Kidney epithelial cell (primary cell): ENCODE measurements at places on chromosomes 1 and 21. TPM values are rescaled to one million over a fixed set of nuclear protein-coding genes. Genes with fewer than 3 reads are reported as not detected.

- DNase-seq = peak; percentile 96
Measured at GRCh38 chr1:59814180-59814900, 409 bp upstream of the HOOK1 start.

DNA sequence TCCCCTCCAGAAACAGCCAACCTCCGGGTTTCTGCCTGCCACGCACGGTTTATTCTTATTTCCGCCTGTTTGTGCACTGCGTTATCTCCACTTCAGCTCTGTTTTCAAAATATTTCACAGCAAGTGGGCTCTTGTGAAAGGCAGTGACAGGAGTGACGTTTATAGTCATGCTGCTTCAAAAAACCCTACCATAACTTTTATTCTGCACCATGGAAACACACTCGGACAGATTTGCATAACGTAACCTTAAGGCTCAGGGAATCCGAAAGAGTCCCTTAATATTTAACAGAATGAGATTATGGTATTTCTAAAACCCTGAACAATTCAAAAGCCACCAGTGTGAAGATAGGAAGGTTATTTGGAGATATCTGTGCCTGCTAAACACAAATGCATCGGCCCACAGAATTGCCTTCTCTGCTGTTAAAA lies 782 bp upstream of the SDE2 start:
- no peak for DNase-seq

GRCh38 chr1:61674221-61674620 lies 50.7 kb downstream of the TM2D1 start:
- DNase-seq = no peak

The TDRKH gene
- 12.0 and 14.7 TPM in 2 replicates for total RNA-seq

The SYCP1 gene
- 0.07 and 0.17 TPM in 2 replicates for total RNA-seq

The TATDN3 gene
- total RNA-seq = 14.7 and 21.7 TPM in 2 replicates

DNA sequence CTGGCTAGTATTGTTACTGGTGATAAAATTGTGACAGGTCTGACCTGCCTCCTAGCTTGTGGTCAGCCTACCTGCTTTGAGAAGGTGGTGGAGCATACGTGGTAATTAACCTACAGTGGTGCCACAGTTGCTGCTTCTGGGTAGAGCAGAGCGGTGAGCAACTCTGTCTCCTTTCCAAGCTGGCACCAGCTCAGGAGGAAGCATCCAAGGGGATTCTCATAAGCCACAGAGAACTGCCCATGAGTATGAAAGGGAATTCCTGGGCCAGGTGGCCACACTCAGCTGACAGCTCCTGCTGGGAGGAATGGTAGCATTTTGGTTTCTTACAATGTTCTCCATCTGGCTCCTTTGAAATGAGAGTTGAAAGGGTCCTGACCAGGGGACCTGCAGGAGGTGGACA lies 39.4 kb downstream of the ATP2B4 start:
- DNase-seq = no peak

The SLC50A1 gene
- 26.6 and 28.7 TPM in 2 replicates for total RNA-seq

DNA sequence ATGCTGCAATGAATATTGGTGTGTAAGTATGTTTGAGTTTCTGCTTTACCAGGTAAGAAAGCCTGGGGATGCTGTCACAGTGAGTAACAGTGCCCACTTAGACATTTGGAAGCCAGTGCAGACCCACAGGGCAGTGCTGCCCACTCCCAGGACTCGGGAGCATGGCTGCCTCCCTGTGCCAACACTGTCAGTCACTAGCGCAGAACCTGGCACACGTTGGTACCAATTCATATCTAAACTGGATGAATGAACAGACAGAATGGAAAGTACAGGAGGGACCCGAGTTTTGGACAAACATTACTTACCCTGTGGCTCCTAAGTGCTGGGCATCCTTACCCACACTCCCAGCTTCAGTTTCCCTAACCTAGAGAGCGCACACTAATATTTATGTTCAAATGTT lies 1.6 kb upstream of the EVA1C start:
- no peak for DNase-seq

The S100A7A gene
- total RNA-seq = not detected in 2 replicates

- no peak for DNase-seq
Measured at GRCh38 chr1:19733615-19734014, 66.1 kb downstream of the TMCO4 start.

The EIF2D gene
- total RNA-seq = 54.3 and 55.4 TPM in 2 replicates

- DNase-seq = no peak
Measured at GRCh38 chr1:212718499-212718898, 18.9 kb upstream of the BATF3 start.
